Activated CD8-positive, alpha-beta memory T cell treated with anti-CD3 and anti-CD28 coated beads for 1 hour (primary cell): ENCODE measurements at places on chromosomes 13 and 19.

- no peak for DNase-seq
These were observed 5.1 kb downstream of the JUNB start for GRCh38 chr19:12796146-12797071.

- DNase-seq, result no peak
These were observed 1921.2 kb upstream of the PRR20A start for GRCh38 chr13:55219538-55219937.

DNA sequence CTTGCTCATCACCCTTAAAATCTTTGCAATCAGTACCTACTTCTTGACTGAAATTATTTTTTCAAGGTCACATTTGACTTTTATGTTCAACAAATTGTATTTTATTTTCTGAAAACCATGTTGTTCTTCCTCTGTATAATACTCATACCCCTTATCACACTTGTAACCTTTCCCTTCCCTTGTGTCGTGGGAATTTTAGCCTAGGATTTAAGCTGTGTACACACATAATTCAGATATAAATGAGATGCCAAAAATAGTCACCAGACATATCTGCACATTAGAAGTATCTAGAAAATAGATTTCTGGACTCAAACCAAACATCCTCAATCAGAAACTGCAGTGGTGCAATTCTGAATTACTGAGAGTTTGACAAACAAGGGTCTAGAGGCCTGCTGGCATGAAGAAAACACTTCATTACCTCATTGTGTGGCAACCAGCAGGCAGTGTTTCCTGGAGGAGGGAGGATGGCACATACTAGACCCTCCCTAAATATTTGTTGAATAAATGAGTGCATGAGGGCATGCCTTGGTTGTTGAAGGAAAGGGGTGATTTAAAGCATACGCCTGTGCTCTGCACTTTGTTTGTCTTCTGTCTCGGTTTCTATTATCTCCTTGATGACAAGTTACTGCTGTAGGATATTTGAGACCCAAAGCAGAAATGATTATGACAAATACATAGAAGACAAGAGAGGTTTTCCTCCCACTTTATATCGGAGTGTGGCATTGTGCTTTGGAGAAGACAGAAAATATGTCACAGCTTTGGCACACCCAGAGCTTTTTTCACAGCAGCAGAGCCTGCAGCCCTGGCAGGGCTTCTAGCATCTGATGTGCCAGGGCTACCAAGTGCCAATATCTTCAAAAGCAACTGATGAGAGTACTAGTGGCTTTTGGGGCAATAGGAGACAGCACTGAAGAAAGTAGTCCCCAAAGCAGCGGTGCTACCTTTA is 881.1 kb downstream of the PCDH9 start:
- DNase-seq, result no peak

GRCh38 chr13:35343417-35343816 is 133.1 kb downstream of the MAB21L1 start:
- DNase-seq, result no peak

- DNase-seq, result peak; percentile 46
These were observed 9.8 kb upstream of the GNA15 start for GRCh38 chr19:3125900-3126524.

GRCh38 chr13:43782686-43783085 is 4.1 kb downstream of the ENOX1 start:
- DNase-seq, result no peak

DNA sequence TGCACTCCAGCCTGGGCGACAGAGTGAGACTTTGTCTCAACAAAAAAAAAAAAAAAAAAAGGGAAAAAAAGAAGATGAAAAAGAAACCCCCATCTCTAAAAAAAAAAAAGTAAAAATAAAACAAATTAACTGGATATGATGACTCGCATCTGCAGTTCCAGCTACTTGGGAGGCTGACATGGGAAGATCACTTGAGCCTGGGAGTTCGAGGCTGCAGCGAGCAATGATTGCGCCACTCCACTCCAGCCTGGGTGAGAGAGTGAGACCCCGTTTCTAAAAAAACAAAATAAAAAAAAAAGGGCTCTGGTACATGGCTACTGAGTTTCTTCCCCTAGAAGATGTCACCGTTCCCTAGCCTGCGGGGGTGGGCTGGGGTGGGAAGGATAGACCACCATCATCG is 2.4 kb upstream of the CATSPERG start:
- DNase-seq, result no peak

- peak; percentile 95 for DNase-seq
These were observed at the start of gene MPV17L2 for GRCh38 chr19:18192673-18193387. Gene MPV17L2, plus strand, starts transcription at chr19:18193218. Its CDS starts 64 bp downstream, at chr19:18193282.

GRCh38 chr13:99809496-99809895 is 162.1 kb downstream of the ZIC5 start:
- no peak for DNase-seq

GRCh38 chr19:19179548-19180441 is 9.7 kb upstream of the MEF2B start:
- no peak for DNase-seq
